Smooth muscle cell of the pulmonary artery (primary cell): ENCODE measurements at places on chromosomes 6 and 20. TPM values are rescaled to one million over a fixed set of nuclear protein-coding genes. Genes with fewer than 3 reads are reported as not detected.

LY6G6F gene
- not detected in 2 replicates for total RNA-seq

CGA gene
- total RNA-seq = not detected in 2 replicates

THBD gene
- total RNA-seq = 21.1 and 52.5 TPM in 2 replicates

BNIP5 gene
- total RNA-seq = not detected in 2 replicates

GRIK2 gene
- 0.89 and 2.6 TPM in 2 replicates for total RNA-seq

MDFI gene
- 0.26 and 0.33 TPM in 2 replicates for total RNA-seq

MUCL3 gene
- not detected in 2 replicates for total RNA-seq

HLA-DRA gene
- total RNA-seq = 0.07 and 5.2 TPM in 2 replicates
